Suppressor macrophage treated with lipopolysaccharide for 1 hour (primary cell): ENCODE measurements at places on chromosomes 4 and X.

DNA sequence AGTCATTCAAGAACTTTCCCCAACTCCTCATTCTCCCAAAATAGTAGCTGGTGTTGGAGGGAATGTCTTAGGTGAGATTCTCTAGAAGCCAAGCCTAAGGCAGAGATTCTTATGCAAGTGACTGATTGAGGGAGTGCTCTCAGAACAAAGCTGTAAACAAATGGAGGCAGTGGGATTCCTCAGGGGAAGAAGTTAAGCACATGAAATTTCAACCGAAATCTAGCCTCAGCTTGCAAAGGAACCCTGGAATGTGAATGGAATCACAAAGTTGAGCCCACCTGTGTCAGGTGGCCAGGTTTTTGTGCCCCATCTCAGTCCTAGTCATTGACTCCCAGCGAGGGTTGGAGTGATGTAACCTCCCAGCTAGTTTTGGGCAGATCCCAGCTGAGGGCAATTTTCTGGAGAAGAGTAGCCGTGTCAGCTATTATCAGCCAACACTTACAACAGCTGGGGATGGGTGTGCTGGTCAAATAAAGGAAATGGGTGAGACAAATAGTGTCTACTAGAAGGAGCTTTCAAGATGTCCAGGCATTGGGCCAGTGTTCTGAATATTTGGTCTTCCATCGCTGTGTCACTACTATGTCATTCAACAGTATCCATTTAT lies 29.7 kb upstream of the FGF2 start:
- no peak for DNase-seq

- no peak for DNase-seq
Observed at GRCh38 chrX:136047016-136047642, 61.9 kb downstream of the SLC9A6 start.

- DNase-seq: no peak
Observed at GRCh38 chr4:170599894-170600293, 510.1 kb upstream of the AADAT start.

DNA sequence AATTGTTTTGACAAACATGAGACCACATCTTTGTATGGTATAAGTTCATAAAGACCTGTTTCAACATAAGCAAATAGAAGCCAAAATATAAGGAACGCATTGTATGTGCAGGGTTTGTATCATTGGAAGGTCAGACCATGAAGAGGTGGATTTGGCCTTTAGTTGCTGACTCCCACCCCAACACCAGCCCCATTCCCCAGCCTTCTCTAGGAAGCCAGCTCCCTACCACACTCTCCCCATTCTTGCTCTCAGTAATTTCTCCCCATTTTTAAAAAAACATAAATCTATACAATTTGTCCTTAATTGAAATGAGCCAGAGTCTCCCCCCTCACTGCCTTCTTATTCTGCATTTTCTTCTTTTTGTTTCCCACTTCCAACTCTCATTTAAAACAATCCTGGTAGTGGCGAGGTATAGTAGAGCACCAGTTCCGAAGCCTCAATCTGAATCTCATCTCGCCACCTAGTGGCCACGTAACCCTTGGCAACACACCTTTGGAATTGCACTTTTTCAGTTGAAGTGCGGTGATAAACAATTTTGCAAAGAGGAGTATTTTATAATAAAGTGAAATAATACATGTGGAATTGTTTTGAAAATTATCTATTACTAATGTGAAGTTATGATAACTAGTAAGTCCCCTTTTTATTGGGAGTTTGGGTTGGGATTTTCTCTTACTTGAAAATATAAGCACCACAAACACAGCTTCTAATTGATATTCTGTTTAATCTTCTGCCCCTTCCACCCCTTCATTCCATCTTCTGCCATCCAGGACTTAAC lies 126.6 kb downstream of the ASB9 start:
- peak; percentile 37 for DNase-seq

GRCh38 chr4:77308843-77309242 lies 151.8 kb downstream of the CCNG2 start:
- peak; percentile 21 for DNase-seq

DNA sequence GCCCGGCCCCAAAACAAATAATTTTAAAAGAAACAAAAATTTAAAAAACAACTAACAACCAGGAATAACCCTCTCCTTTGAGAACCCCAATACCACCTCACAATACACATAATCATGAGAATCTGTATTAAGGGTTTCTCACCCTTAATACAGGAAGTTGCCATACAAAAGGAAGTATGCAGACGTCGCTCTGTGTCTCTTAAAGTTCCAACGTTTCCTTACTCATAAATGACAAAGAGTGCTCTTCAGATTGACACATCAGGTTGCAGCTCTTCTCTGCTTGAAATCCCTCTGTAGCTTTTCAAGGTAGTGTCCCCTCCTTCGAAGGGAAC lies 73.9 kb upstream of the IRF2 start:
- peak; percentile 48 for DNase-seq

DNA sequence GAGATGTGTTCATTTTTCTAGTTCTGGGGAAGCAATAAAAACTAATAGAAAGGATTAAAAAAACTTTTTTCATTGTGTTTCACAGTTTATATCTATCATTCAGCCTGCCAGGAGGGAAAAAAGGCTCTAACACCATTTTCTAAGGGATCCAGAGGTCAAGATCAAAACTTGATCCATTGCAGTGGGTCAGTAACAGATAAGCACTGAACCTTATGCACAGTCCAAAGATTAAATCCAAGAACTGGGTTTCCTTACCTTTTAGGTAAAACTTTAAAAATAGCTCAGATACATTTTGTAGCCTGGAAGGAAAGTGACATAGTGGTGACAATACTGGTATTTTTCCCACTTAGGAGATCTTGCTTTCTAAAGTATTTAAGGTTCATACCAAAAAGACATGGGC lies 12.7 kb downstream of the MTTP start:
- no peak for DNase-seq

GRCh38 chr4:170804930-170805329 lies 715.2 kb upstream of the AADAT start:
- no peak for DNase-seq
